Epithelial cell of proximal tubule (primary cell): ENCODE measurements at places on chromosomes 1 and 21.

- DNase-seq = no peak
Observed at GRCh38 chr1:154466921-154467417, 35.0 kb upstream of the TDRD10 start.

DNA sequence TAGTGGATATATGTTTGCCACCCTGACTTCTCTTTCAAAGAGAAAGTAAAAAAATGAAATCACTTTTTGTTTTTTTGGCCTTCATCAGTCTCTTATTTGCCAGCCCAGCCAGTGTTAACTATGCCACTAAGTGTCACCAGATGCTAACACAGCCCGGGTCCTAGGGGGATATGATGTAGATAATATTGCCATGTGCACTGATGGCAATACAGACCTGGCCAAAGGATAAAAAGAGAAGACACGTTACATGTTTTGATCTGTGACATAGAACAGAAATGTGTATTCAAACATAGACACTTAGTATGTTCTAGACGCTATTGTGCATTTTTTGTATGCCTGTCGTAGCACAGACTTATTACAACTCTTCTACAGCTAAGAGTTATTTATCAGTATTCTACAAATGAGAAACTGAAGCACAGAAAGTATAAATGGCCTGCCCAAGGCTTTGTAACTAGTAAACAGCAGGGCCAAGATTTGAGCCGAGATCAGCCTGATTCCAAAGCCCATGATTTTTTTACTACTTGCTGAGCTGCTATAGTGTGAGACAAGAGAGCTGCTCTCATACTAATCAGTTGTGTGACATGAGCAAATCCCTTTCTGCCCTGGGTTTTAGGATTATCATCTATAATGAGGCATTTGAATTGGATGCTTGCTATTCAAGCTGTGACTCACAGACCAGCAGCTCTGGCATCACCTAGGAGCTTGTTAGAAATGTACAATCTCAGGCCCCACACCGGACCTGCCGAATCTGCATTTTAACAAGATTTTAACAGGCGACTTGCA, 6.3 kb downstream of the LRRC53 start:
- DNase-seq = no peak

- DNase-seq = no peak
Observed at GRCh38 chr1:232226197-232226712, 403.7 kb downstream of the SIPA1L2 start.

DNA sequence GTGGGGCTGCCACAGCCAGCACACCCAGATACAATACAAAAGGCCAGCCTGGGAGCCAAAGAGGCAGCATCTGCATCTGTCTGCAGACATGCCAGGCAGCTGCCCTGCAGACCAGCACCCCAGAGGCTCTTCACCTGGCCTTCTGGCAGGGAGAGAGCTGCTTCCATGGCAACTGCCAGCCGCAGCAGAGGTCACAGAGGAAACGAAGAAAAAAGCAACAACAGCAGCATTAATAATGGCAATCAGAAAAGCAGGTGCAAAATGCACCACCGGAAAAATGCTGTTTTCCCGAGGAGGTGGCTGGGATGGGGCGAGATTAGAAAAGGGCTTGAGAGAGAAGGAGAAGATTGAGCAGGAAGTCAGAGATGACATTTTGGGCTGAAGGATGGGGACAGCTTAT, 309.5 kb downstream of the PCP4 start:
- DNase-seq = no peak

GRCh38 chr1:51855624-51856023, 22.9 kb downstream of the NRDC start:
- no peak for DNase-seq

GRCh38 chr1:182603646-182604174, 479 bp downstream of the RGS16 start:
- no peak for DNase-seq

- no peak for DNase-seq
Observed at GRCh38 chr1:224273641-224274040, 56.3 kb downstream of the NVL start.

- DNase-seq = no peak
Observed at GRCh38 chr1:119742202-119742601, 26.5 kb downstream of the HMGCS2 start.

DNA sequence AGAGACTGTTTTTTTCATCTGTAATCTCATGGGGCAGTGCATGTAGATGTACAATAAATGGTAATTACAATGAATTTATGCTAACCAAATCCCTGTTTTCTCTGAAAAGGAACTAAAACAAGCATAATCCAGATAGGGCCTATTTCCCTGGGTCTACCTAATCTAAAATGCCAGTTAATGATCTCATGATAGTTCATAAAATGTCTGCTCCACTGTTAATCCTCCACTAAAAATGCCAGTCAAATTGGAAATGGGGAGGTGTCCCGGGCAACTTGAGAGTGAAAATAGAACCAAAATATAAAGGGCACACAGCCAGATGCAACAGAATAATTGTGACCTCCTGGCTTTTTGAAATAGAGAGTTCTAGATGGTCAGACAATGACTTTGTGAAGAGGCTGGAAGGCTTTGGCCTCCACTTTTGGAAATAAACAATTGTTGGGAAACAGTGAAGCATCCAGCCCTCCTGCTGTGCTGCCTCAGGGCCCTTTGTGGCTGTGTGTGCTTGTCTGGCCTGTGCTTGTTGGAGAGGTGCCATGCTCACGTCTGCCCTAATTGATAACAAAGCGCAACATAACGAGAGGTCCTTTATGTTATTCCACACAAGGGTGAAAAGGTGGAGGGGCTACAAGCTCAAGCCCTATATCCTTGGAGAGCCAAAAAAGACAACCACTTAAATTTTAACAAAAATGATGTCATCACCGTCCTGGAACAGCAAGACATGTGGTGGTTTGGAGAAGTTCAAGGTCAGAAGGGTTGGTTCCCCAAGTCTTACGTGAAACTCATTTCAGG, 97.7 kb downstream of the ATP5PO start:
- no peak for DNase-seq

GRCh38 chr1:119915517-119915916, 19.2 kb upstream of the ADAM30 start:
- no peak for DNase-seq

- DNase-seq = no peak
Observed at GRCh38 chr1:30639881-30640452, 83.4 kb downstream of the MATN1 start.

DNA sequence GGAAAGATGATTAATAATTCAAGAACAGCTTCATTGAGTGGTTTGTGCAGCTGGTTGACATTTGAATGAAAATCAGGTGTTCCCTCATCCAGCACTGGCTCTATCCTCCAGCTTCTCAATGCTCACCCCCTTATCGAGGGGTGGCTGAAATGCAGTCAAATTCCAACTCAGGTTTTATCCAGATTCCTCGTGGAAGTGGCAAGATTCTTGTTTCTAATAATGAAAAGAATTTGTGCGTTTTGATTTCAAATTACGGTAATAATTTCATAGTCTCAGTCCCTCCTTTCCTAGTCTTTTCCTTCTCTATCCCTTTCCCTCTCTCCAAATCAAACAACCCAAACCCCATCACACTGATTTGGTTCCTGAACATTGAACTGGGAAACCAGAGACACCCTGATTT, 3.1 kb downstream of the CNIH3 start:
- DNase-seq = no peak

DNA sequence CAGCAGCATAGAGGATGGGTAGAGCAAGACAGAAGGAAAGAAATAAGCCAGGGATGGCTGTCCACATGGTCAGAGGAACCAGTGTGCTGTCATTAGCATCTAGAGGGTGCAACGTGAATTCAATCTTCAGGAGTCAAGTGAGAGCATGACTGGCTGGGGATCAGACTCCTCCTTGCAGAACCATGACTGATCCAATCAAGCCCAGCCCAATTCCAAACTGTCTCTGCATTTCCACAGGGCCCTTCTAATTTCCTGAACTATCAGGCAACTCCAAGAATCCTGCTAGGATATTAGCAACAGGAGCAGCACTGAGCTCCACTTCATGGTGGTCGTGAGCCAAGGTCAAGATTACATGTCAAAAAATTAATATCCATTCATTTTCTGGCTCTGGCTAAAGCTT, 166.8 kb upstream of the CAMK1G start:
- DNase-seq = no peak

DNA sequence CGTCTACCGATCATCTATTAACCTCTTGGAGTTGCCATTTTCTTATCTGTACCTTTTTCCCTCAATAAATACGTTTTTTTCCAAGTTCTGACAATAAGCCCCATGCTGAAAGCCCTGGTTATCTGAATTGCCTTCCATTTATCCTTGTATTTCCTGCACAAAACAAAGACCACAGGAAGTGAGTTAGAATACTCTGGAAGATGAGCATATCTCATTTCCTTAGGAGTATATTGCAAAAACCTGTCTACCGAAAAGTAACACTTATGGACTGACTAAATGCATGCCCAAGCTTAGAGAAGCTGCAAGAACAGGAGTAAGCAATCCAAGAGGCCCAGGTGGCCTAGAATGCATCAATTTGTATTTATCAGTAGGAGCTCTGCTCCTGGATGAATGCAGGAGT, 39.9 kb downstream of the DIRAS3 start:
- no peak for DNase-seq

DNA sequence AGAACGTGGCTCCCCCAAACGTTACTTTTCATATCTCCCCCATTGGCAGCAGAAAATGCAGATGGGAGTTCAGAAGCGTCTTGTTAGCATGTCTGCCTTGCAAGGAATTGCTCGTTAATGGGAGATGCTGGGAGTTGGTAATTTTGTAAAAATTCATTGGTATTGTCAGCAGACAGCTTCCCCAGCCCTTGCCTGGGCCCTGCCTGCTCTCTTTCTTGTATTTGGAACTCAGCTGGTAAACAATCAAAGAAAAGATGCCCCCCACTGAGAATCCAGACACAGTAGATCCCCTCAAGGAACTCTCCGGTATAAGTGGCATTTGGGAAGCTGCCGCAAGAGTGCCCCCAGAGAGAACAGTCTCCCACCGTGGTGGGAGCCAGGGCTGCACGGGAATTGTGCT, 94.4 kb upstream of the IGSF21 start:
- no peak for DNase-seq

- no peak for DNase-seq
Observed at GRCh38 chr1:30884723-30885122, 23.8 kb downstream of the SDC3 start.

DNA sequence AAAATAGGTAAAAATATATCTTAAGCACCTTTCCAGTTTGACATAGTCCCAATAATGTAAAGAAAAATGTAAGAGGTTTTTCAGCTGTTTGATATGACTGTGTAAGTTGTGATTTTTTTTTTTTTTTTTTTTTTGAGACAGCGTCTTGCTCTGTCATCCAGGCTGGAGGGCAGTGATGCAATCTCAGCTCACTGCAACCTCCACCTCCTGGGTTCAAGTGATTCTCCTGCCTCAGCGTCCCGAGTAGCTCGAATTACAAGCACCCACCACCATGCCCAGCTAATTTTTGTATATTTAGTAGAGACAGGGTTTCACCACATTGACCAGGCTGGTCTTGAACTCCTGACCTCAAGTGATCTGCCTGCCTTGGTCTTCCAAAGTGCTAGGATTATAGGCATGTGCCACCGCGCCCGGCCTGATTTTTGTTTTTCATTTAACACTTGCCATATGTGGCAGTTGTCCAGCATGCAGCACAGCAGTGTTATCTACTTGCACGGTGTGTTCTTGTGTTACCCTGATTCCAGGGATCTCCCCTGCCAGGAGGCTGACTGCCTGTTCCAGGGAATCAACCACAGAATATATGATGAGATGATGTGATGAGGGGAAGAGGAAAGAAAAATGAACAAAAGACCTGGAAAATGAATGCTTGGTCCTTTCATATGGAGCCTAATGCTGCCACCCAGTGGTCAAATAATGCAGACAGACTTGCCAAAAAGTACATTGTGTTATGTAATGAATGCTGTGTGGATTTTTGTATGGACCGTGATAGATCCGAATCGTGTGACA, 79.0 kb downstream of the RAVER2 start:
- DNase-seq = peak; percentile 12

GRCh38 chr21:26572702-26573381, at the start of gene CYYR1:
Gene CYYR1, minus strand, starts transcription at chr21:26573286. Its CDS starts 346 bp downstream, at chr21:26572940.
- no peak for DNase-seq

GRCh38 chr1:231139125-231139649, 22.7 kb upstream of the TRIM67 start:
- DNase-seq = no peak

GRCh38 chr21:41466024-41466820, 40.2 kb downstream of the MX1 start:
- DNase-seq = no peak

- no peak for DNase-seq
Observed at GRCh38 chr1:109661391-109661790, 5.5 kb downstream of the GSTM4 start.

- no peak for DNase-seq
Observed at GRCh38 chr1:168390271-168390670, 109.6 kb downstream of the TBX19 start.
